Activated naive CD8-positive, alpha-beta T cell treated with anti-CD3 and anti-CD28 coated beads, Interleukin-2, amount 50 U/mL, for 24 hours (primary cell): ENCODE measurements at places on chromosomes 6 and 20.
A peak's percentile ranks its signal among the peaks of the same experiment; 100 is the strongest.

GRCh38 chr20:20497242-20497978 lies 129.5 kb downstream of the INSM1 start:
- no peak for DNase-seq

DNA sequence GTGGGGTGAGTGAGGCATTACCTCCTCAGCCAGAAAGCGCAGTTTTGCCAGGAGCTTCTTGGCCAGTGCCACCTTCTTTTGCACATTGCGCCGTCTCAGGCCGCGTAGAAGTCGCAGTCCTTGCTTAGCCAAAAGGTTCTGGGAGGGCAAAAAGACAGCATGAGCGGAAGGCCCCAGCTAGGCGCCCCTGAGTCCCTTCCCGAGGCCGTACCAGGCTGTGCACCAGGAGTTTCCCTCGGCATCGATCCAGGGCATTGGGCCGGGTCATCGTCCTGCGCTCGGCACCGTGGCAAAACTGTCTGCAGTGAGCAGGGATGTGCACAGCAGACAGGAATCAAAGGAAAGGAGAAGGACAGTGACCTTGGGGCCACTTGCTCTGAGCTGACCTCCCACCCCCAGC lies 20.2 kb upstream of the SPAG4 start:
- no peak for DNase-seq

GRCh38 chr20:32523613-32524213 lies 61.4 kb downstream of the NOL4L start:
- no peak for DNase-seq

DNA sequence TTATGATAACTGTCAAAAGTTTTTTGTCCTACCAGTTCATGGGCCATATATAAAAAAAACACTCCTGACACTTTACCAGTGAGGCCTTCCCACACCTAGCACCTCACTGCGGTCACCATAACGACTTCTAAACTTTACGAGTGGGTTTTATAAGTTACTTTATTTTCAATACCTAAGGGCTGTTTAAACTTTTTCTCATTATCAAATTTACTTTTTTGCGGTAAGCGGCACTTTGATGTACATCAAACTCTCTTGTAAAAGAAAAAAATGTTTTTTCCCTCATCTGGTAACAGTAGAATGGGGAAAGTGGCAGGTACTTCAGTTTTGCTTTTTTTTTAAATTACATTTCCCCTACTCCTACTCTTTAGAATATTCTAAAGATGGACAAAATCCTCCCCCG lies 36.2 kb downstream of the FYN start:
- no peak for DNase-seq

- no peak for DNase-seq
Observed at GRCh38 chr20:13857304-13857703, 72.5 kb downstream of the NDUFAF5 start.

GRCh38 chr6:13355999-13356785 lies 27.9 kb upstream of the TBC1D7 start:
- no peak for DNase-seq

DNA sequence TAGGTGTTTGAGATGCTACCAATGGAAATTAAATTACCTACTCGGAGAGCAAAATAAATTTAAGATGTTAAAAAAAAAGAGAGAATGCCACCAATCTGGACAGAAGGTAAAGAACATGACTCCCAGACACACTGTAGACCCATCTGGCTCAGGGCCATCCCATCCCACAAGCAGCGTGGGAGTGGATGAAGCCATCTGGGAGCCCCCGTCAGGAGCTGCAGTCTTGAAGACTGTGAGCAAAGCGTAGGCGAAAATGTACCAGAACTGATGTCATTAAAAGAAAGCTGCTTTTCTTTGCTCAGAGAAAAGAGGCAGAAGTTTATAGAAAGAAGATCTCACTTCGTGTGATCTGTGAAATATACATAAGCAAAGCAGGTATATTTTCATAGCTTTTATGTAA lies 815.7 kb downstream of the QKI start:
- DNase-seq: no peak

DNA sequence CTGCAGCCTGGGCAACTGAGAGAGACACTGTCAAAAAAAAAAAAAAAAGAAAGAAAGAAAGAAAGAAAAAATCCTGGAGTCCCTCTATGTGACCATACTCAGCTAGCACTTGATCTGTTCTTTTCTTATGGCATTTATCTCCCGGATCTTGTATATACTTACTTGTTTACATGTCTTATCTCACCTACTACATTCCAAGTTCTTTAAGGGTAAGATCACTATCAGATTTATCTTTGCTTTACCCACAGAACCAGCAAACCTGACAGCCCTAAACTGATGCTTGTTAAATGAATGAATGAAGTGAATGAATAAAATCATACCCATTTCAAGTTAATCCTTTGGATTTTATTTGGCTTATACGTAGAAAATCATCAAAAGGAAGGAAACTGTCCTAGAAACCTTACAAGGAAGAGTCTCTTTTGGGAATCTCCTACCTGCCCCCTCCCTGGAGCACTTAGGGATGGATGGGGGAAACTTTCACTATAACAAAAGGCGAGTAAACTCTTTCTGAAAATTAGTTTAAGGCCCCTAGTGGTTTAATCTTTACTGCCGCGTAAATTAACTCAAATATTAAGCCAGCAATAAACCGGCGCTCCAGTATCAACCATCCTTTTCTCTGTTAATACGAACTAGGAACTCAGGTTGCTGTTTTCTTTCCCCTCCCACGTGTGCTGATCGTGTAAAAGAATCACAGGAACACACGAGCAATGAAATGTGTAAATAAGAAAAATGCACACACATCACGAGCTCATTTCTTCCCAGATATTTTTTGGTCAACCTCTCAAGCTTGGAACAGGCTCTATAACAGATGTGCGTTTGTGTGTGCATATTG lies 1.3 kb upstream of the UTRN start:
- no peak for DNase-seq

GRCh38 chr6:166852451-166852975 lies 103.8 kb downstream of the RNASET2 start:
- DNase-seq: no peak

DNA sequence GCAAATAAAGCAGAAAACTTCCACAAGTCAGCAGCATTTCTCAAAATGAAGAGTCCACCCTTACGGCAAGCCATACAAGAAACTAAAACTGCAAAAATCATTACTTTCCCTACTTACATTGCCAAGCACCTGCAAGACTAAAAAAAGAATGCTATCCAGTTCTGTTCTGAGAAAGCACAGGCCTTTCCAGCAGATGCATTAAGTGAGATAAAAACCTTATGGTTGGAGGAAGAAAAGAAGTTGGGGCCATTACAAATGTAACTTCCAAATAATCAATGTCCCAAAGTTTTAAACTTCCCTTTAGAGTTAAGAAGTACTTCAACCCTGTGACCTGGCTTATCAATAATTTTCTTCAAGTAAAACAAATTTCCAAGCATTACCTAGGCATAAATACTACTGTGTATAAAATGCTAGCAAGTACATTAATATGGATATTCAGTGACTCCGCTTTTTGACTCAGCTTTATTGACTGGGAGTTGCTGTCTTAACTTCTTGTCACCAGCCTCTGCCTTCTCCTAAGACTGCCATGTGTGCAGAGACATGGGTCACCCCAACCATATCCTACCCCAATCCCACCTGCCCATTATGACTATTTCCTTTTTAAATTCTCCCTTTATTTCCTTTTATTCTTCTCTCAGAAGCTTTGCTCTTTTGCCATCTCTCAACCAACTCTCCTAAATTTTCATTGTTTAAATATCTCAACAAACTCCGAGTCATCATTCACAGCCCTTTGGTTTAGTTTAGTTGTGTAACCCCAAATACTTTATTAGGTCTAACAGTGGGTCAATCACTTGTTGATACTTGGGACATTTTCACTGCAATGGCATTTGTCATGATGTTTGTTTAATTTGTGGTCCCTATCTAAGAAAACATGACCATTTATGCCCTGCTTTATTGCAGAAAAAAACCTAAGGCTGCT lies 49.7 kb downstream of the SLC22A23 start:
- no peak for DNase-seq

DNA sequence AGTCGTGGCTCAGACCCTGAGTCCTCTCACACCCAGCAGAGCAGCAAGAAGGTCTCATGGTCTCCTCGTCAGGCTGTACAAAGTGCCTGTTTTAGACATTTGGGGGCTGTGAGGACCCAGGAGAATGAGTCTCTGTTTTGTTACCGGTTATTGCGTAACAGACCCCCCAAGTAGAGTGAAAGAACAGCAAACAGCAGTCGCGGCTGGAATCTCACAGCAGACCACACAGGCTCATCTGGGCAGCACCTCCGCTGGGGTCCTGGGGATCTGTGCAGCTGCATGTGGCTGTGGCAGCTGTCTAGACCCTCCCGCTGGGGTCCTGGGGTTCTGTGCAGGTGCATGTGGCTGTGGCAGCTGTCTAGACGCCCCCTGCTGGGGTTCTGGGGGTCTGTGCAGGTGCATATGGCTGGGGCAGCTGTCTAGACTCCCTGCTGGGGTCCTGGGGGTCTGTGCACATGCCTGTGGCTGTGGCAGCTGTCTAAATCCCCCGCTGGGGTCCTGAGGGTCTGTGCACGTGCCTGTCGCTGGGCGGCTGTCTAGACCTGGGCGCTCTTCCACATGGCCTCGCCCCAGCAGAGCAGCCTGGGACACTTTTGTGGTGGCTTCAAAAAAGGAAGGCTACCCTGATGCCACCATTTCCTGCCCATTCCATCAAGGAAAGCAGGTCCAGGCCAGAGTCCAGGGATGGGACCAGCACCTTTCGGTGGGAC lies 24.7 kb downstream of the ENTPD6 start:
- no peak for DNase-seq

DNA sequence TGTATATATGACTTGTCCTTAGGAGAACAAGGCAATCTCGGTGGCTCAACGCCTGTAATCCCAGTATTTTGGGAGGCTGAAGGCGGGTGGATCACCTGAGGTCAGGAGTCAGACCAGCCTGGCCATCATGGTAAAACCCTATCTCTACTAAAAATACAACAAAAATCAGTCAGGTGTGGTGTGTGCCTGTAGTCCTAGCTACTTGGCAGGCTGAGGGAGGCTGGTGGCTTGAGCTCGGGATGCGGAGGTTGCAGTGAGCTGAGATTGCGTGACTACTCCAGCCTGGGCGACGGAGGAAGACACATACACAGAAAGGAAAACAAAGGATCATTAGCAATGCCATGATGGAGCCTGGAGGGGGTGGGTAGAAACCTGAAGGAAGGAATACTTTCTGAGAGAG lies 166.6 kb upstream of the RREB1 start:
- DNase-seq: no peak

DNA sequence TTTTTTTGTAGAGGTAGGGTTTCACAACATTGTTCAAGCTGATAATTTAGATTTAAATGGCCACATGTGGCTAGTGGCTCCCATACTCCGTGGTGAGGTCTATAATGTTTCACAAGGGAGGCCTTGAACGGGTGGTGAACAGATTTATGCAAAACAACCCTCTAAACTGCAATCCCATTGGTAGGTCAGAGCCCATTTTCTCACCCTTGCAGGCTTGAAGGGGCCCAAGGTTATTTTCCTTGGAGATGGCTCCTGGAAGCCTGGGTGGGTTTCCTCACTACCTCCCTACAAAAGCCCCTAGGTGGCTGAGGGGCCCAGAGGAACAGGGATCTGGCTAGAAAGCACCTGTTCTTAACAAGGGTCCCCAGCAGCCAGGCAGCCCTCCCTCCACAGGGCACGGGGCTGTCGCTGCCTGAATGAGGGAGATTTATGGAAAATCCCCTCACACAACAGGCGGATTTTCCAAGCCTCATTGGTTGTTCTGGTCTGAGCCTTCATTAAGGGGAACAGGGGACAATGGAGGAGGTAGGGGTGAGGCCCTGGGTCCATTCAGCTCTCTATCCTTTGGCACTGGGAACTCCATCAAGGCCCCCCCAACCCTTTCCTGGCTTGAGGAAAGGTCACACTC lies 64.6 kb downstream of the VEGFA start:
- no peak for DNase-seq

GRCh38 chr6:31711233-31711632 lies 3.9 kb upstream of the LY6G6D start:
- no peak for DNase-seq

- peak; percentile 20 for DNase-seq
Observed at GRCh38 chr6:39189915-39190544, 39.2 kb downstream of the KCNK5 start.

- DNase-seq: no peak
Observed at GRCh38 chr6:122140031-122140430, 259.4 kb upstream of the HSF2 start.

GRCh38 chr6:147841547-147842148 lies 333.2 kb downstream of the SAMD5 start:
- DNase-seq: no peak

DNA sequence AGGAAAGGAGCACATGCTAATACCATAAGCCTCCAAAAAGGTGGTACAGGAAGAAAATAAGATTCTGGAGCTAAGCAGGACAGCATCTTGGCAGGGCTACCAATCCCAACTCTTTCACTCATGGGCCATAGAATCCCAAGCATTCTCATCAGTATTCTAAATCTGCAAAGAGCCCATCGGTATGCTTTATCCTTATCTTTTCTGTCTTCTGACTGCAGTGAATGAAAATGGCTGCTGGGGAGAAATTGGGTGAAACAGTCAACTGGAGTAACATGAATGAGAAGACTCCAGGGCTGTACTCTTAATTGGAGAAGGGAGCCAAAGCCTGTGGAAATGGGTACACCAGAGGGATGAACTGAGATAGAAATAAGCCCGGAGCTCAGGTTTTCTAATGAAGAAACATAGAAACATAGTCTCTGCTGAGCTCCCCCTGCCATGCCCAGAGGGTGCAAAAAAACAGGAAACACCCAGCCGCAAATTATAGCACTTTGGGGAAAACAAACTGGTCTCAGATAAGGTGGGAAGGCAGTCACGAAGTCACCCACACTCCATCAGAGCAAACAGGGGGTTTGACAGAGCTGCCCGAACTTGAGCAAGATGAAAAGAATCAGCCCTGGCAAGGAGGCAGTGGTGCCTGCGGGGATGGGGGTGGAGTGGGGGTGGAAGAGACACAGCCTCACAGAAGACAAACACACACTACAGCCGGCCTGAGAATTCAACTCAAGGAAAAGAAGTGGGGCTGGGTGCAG lies 35.4 kb upstream of the E2F3 start:
- peak; percentile 14 for DNase-seq

GRCh38 chr6:129280749-129281148 lies 397.8 kb downstream of the LAMA2 start:
- peak; percentile 33 for DNase-seq

GRCh38 chr6:32940656-32941213 lies at the start of gene HLA-DMB:
Gene HLA-DMB, minus strand, starts transcription at chr6:32941028. Its CDS starts 221 bp downstream, at chr6:32940807.
- DNase-seq: peak; percentile 34

GRCh38 chr6:10507715-10508114 lies 13.4 kb upstream of the GCNT2 start:
- DNase-seq: no peak

- no peak for DNase-seq
Observed at GRCh38 chr6:45742591-45742990, 273.1 kb downstream of the CLIC5 start.

- no peak for DNase-seq
Observed at GRCh38 chr20:32216179-32217142, 8.8 kb downstream of the POFUT1 start.

DNA sequence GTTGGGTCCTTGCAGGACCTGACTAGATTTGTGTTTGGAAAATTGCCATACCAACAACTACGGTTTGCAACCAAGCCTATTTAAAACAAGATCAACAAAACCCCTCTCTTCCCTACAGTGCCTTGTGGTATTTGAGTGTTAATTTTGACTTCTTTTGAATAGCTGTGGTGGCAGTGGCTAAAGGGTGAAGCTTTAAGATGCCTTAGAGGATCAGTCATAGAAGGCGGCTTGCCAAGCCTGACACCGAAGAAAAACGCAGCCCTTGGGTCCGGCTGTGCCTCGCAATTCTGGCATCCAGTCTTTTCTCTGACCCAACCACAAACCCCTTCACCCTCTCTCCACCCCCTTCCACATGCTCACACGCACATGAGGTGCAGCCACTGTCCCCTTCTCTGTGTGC lies 32.6 kb downstream of the BMP6 start:
- DNase-seq: no peak
